Adrenal gland (tissue), 19 donors: ENCODE measurements at places on chromosomes 6 and 20. TPM values are rescaled to one million over a fixed set of nuclear protein-coding genes. Genes with fewer than 3 reads are reported as not detected.

FOXF2 gene
- 0.06 TPM for total RNA-seq

DNA sequence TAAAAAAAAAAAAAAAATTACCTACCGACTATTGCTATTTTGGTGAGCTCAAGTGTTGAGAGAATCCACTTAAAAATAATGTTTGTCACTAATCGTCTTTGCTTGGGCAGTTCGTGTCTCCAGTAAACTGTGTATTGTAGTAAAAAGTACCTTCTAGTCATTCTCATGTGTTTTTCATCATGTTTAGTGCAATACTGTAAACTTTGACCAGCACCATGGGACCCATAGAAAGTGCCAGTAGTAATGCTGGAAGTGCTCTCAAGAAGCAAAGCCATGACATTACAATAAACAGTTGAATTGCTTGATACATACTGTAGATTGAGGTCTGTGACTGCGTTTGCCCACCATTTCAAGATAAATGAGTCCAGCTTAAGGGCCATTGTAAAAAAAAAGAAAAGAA, 395.2 kb downstream of the BCKDHB start:
- H3K27me3 ChIP-seq = no peaks in the 10 kb centered on the region
- DNase-seq = no peak
- no peaks in the 10 kb centered on the region for H3K4me1 ChIP-seq
- H3K4me3 ChIP-seq = no peak overlapping the region

- no peak for DNase-seq
- no peak overlapping the region for H3K27ac ChIP-seq
- H3K36me3 ChIP-seq = no peaks in the 10 kb centered on the region
- H3K4me1 ChIP-seq = peaks cover 19% of the 10 kb centered on the region
- no peak overlapping the region for H3K4me3 ChIP-seq
Observed at GRCh38 chr6:167850782-167851181, 24.1 kb downstream of the AFDN start.

CENPW gene
- total RNA-seq = 5.4 TPM

KIAA1755 gene
- total RNA-seq = 1.5 TPM

COL21A1 gene
- total RNA-seq = 1.1 TPM

GRCh38 chr6:138427701-138428100, 23.7 kb downstream of the HEBP2 start:
- H3K27me3 ChIP-seq = no peaks in the 10 kb centered on the region
- H3K36me3 ChIP-seq = no peaks in the 10 kb centered on the region
- no peak for DNase-seq
- H3K4me1 ChIP-seq = peaks cover 4% of the 10 kb centered on the region
- H3K4me3 ChIP-seq = no peak overlapping the region

GRCh38 chr6:140833408-140833807, 1299.3 kb upstream of the GJE1 start:
- peaks cover 3% of the 10 kb centered on the region for H3K4me1 ChIP-seq
- no peak for DNase-seq
- H3K27me3 ChIP-seq = no peaks in the 10 kb centered on the region

DNA sequence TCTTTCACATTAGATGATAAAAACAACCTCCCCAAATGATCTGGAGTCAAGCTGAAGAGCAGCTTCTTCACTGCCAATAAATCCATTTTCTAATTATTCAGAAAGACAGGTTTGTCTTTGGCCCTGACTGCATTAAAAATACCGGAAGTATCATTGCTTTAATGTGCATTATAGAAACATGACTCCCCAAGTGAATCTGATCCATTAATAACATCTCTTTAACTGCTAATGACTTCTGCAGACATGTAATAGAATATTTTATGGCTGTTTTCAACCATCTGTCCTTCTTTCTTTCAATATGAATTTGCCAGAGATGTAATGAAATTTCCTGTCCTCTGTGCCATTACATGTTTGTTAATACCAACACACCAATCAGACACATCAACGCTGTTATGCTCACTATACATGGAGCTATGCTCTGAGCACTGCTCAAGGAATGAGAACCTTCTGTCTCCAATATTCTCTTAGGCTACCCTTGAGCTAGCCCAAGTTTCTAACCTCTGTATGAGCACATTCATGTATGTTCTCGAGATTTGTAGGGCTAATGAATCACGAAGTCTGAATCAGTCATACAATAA, 87.8 kb downstream of the LYRM4 start:
- H3K4me3 ChIP-seq = no peak overlapping the region
- H3K27me3 ChIP-seq = no peaks in the 10 kb centered on the region
- H3K4me1 ChIP-seq = no peaks in the 10 kb centered on the region
- no peak overlapping the region for H3K27ac ChIP-seq
- H3K36me3 ChIP-seq = no peaks in the 10 kb centered on the region
- DNase-seq = no peak

GRCh38 chr6:15504581-15505350, 158.1 kb downstream of the DTNBP1 start:
- peak; percentile 82 for DNase-seq
- no peaks in the 10 kb centered on the region for H3K27me3 ChIP-seq
- H3K4me3 ChIP-seq = no peak overlapping the region
- peak overlapping the region; percentile 7 for H3K27ac ChIP-seq

GRCh38 chr6:15462717-15463525, 199.9 kb downstream of the DTNBP1 start:
- no peak for DNase-seq
- no peaks in the 10 kb centered on the region for H3K36me3 ChIP-seq
- no peak overlapping the region for H3K27ac ChIP-seq

ZGPAT gene
- 56.2 TPM for total RNA-seq

PRSS35 gene
- 0.39 TPM for total RNA-seq

PPP1R11 gene
- total RNA-seq = 55.5 TPM

DNA sequence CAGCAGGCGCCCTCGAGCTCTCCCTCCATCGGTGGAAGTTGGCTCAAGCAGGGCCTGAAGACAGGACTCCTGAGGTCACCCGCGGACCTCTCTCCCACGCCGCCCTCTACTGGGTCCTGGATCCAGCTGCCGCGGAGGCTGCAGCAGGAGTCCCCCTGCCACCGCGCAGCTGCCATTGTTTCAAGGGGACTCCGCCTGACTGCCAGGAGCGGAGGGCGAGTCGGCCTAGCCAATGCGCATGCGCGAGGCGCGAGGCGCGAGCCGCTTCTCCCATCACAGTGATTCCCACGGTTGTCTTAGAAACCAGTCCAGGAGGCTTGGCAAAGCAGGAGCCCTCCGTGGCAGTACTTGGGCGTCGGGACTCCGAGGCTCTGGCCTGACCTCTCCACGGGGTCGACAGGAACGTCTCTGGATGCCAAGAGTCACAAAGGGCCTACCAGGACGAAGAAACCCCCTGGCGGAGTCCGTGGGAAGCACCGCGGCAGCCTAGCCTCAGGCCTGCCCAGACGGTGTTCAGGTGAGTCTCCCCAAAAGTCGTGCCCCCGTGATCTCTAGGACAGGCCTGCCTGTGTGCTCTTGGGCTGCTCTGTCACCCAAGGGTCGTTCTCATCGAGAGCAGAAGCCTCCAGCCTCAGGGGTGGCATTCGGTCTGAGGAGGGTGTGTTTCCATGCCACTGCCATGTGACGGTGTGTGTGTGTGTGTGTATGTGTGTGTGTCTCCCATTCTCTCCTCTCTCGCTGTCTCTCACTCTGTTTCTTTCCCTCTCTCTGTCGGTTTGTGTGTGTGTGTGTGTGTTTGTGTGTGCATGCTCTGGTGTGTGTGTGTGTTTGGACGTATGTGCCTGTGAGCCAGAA, 290.6 kb upstream of the ZNF337 start:
- H3K27ac ChIP-seq = no peak overlapping the region
- no peaks in the 10 kb centered on the region for H3K27me3 ChIP-seq
- H3K36me3 ChIP-seq = no peaks in the 10 kb centered on the region
- no peaks in the 10 kb centered on the region for H3K4me1 ChIP-seq

CLPSL1 gene
- not detected for total RNA-seq

- no peak overlapping the region for H3K4me3 ChIP-seq
- DNase-seq = no peak
- H3K27ac ChIP-seq = no peak overlapping the region
- no peaks in the 10 kb centered on the region for H3K27me3 ChIP-seq
- no peaks in the 10 kb centered on the region for H3K36me3 ChIP-seq
Observed at GRCh38 chr20:33480048-33480447, 9.8 kb upstream of the CBFA2T2 start.

GRCh38 chr6:148997865-148998264, 251.0 kb downstream of the UST start:
- no peaks in the 10 kb centered on the region for H3K27me3 ChIP-seq
- no peaks in the 10 kb centered on the region for H3K36me3 ChIP-seq
- DNase-seq = no peak
- H3K4me1 ChIP-seq = peaks cover 19% of the 10 kb centered on the region
- H3K4me3 ChIP-seq = no peak overlapping the region

DHX16 gene
- total RNA-seq = 39.7 TPM

PROKR2 gene
- not detected for total RNA-seq

DNA sequence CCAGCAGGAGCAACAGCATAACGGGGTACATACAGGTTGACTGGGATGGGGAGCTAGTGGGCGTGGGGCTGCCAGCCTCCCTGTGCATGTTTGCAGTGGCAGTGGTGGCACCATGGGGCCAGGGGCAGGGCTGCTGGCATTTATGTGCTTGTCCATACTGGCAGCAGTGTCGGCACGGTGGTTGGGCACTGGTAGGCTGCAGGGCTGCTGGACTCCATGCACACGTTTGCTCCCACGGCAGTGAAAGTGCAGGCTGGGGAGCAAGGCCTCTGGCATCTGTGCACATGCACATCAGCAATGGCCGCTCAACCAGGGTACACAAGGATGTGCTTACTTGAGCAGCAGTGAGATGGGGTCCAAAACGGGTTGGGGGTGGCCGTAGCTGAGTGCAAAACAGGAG, 159.5 kb upstream of the KHDRBS2 start:
- H3K36me3 ChIP-seq = no peaks in the 10 kb centered on the region
- no peak overlapping the region for H3K4me3 ChIP-seq
- no peak overlapping the region for H3K27ac ChIP-seq
- no peaks in the 10 kb centered on the region for H3K4me1 ChIP-seq
- no peaks in the 10 kb centered on the region for H3K27me3 ChIP-seq

- no peaks in the 10 kb centered on the region for H3K27me3 ChIP-seq
- DNase-seq = no peak
Observed at GRCh38 chr6:25169553-25169952, 109.6 kb upstream of the CARMIL1 start.

- H3K36me3 ChIP-seq = no peaks in the 10 kb centered on the region
- no peaks in the 10 kb centered on the region for H3K4me1 ChIP-seq
- H3K4me3 ChIP-seq = no peak overlapping the region
- H3K27me3 ChIP-seq = peaks cover 9% of the 10 kb centered on the region
- H3K27ac ChIP-seq = no peak overlapping the region
Observed at GRCh38 chr6:28523241-28523622, 2.4 kb upstream of the GPX5 start.

DNA sequence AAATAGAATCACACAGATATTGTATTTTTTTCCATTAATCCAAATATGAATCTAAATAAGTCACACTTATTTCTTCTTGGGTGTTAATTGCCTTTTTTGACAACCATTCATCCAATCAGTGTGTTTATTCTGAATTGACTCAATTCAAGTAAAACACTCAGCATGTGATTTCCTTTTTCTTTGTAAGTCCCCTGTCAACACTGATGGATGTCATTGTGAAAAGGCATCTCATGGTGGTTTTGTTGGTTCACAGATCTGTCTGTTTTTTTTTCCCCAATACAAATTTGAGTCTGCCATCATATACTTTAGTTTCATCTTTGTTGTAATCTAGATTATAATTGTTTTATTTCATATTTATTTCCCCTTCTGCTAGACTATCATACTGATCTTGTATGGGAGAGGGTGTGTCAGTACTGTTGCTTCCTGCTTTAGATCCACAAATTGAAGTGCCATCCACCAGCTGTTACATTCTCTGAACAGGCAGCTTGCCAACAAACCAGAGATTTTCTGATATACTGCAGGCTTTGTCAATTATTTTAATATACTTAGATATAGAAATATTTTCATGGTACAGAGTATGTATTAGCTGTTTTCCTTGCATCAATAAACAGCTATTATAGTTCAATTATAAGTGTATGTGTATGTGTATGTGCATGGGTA, 64.2 kb upstream of the FLRT3 start:
- no peaks in the 10 kb centered on the region for H3K4me1 ChIP-seq
- DNase-seq = no peak
- H3K36me3 ChIP-seq = no peaks in the 10 kb centered on the region
- H3K4me3 ChIP-seq = no peak overlapping the region
- H3K27ac ChIP-seq = no peak overlapping the region

DNA sequence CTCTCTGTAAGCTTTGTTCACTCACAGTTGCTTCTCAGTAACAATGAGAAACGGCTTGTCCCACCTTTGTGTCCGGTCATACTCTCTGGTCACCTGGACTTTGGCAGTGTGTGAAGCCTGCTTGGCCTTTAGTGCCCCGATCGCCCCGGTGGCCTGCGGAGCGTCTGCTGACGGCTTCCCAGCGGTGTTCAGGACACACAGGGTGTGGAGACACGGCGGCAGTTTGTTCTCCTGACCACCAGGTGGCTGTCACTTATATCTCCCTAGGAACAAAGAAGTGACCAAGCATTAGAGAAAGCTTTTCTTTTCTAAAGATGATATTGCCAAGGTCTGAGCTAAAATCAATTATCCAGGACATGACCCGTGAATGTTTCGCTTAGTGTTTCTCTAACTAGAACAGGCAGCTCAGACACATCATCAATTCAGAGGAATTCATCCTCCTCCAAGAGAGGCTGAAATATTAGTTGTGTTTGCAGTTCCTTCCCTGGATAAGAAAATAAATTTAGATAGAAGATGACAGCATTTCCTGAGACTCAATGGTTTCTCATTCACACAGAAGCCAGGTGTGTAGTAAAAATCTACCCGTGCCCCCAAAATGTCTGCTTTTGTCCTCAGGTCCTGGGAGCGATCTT, 167.4 kb upstream of the THBS2 start:
- no peak for DNase-seq
- no peaks in the 10 kb centered on the region for H3K36me3 ChIP-seq
- no peaks in the 10 kb centered on the region for H3K27me3 ChIP-seq
- H3K27ac ChIP-seq = no peak overlapping the region
- H3K4me1 ChIP-seq = no peaks in the 10 kb centered on the region

DNA sequence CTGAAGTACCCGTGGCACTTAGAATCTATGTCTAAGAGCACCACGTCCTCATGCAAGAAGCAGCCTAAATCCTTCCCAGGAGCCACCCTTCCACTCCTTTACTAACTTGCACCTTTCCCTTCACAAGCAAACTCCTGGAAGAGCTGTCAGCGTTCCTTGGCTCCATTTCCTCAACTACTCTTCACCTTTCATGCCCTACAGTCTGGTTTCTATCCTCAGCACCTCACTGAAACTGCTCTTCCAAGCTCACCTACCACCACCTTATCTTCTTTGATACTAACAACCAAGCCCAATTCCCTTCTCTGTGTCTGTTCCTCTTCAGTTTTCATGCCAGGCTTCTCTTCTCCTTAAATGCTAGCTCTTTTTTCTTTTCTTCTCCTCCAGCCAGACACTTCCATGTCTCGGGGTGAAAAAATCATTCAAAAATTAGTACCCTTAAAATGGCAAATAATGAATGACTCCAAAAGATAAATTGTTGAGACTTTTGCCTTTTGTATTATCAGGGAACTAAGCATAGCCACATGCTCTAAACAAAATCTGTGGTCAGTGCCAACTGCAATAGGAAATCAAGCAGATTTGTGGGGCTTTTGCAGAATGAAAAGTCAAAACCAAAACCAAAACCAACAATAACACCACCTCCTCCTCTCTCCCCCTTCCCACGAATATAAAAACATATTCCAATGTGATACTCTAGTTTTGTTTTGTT, 149.6 kb upstream of the KCNK16 start:
- H3K36me3 ChIP-seq = no peaks in the 10 kb centered on the region
- H3K27me3 ChIP-seq = no peaks in the 10 kb centered on the region
- H3K27ac ChIP-seq = no peak overlapping the region
- no peaks in the 10 kb centered on the region for H3K4me1 ChIP-seq
- no peak overlapping the region for H3K4me3 ChIP-seq
